ENCODE measurements at places on chromosomes 3 and 15. TPM values are rescaled to one million over a fixed set of nuclear protein-coding genes. Genes with fewer than 3 reads are reported as not detected.

Gene SH2D7
- total RNA-seq = not detected

Gene HYAL1
- 1.2 TPM for total RNA-seq

Gene WWTR1
- 130 TPM for total RNA-seq

GRCh38 chr15:67180514-67181191 lies 73.8 kb downstream of the AAGAB start:
- DNase-seq = no peak

DNA sequence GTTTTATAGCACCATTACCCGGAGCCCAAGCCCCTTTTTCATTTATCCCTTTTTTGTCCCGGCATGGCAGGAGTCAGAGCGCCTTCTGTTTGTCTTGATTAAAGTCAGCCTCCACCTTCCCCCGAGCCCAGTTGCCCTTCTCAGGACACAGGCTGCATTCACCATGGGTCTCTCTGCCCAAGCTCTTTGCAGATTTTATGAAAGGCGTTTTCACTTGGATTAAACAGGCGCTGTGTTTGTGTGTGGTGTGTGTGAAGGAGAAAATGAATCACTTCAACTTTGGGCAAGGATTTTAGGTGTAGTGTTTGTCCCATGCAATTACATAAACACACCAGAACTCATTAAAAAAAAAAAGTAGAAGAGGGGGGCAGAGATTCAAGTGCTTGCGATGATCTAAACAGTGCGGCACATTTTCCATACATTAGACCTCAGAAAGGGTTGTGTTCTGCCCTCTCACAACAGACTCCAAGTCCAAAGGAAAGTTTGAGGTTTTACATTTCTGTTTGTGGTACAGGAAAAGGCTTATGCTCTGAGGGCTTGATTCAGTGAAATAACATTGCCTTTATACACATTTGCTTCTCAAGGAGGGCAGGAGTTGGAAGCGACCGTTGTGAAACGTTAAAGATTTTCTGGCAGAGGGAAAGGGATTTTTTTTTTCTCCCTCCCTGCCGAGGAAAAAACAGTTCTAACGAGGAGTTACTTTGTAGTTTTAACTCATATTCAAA lies 14.5 kb upstream of the IL16 start:
- no peak for DNase-seq

DNA sequence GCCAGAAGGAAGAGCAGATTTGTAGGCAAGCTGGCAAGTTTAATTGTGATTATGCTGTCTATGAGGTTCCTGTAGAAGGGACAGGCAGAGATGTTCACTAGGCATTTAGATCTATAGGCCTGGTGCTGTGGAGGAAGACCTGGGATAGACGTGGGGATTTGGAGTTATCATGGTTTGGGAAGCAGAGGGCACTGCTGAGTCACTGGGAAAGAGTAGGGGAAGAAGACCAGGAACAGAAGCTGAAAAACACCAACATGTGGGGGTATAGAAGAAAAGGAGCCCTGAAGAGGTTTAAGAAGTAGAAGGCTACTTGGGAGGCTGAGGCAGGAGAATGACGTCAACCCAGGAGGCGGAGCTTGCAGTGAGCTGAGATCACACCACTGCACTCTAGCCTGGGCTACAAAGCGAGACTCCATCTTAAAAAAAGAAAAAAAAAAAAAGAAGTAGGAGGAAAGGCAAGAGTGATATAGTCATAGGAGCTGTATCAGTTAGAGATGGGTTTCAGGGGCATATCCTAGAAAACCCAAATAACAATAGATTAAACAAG lies 19.3 kb downstream of the GRK7 start:
- DNase-seq = no peak

DNA sequence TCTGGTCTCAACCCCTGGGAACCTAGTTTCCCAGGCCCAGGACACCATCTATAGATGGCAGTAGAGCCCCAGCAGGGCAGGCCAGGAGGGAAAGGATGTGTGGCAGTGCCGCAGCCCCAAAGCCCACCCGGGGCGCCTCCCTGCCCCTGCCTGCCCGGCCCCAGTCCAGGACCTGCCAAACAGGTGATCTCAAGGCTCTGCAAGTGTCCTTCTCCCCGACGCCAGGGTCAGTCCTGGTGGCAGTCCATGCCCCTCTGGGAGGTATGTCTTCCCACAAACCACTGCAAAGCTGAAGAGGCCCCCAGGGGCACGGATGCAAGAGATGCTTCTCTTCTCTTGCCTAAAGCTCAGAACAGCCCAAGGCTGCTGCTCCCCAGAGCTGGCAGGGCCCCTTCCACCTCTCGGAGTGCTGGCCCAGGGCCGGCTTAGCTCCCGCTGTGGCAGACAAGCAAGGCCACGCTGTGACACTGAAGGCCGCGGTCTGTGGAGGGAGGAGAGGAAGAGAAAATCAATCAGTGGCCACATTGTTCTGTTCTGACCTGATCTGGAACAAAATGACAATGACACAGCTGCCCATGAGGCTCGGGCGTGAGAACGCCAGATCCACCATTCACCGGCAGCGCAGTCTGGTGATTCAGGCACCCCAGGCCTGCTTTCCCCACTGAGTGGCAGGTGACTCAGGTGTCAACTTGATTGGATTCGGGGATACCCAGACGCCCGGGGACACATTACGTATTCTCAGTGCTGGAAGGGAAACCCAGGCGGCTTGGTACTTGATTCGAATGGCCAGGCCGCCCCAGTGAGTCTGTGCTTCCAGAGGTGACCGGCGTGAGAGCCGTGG lies 34.0 kb downstream of the KLHL25 start:
- no peak for DNase-seq

DNA sequence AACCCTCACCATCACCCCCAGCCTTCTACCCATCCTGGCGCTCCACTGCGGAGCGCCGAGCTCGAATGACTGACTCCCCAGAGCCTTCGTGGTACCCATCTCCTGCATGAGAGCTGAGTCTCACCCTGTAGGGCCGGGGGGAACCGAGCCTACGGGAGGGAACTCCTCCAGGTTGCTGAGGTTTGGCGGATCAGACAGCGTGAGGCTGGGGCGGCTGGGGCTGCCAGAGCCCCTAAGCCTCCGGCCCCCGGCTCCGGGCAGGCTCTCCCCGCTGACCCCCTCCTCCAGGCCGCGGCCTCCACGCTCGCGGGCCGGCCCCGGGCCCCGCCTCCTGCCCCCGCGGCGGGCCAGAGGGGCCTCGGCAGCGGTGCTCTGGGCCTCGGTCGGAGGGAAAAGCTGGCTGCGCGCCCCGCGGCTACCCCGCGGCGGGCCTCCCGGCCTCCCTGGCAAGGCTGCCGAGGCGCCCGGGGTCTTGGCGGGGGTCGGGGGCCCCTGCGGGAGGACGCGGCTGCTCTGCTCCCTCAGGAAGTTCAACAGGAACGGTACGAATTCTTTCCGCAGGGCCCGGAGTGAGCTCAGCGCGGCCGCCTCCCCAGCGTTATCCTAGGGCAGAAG lies 643 bp downstream of the CDAN1 start:
- DNase-seq = no peak

DNA sequence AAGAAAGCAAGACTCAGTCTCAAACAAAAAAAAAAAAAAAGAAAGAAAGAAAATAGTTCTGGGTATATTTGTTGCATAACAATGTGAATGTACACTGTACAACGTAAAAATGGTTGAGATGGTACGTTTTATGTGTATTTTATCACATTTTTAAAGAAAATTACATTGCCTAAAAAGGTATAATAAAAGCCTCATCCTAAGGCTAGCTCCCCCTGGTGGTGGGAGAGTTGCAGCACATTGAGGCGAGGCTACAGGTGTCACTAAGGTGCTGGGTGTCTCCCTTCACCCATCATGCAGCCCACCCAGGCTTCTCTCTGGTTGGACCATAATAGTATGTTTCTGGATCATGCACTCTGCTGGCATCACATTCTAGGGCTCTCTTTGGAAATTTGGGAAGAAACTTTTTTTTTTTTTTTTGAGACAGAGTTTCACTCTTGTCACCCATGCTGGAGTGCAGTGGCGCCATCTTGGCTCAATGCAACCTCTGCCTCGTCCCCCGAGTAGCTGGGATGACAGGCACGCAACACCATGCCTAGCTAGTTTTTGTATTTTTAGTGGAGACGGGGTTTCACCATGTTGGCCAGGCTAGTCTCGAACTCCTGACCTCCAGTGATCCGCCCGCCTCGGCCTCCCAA lies 12.4 kb upstream of the RAB11A start:
- DNase-seq = peak; percentile 37

DNA sequence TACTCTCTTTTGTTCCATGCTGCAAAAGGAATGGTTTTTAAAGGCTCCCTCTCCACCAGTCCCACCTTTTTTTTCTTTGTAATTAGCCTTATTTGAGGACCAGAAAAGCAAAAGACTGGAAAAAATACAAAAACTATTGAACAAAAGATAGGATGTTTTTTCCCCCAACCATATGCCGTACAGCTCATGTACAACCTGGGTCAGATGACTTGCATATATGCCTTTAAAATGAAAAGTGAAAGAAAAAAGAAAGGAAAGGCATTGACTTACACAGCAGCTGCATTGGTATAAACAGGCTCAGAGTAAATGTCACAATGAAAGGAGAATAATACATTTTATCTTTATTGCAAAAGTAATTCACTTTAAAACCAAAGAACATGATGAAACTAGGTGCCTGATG lies 69.5 kb upstream of the CMC1 start:
- DNase-seq = no peak

DNA sequence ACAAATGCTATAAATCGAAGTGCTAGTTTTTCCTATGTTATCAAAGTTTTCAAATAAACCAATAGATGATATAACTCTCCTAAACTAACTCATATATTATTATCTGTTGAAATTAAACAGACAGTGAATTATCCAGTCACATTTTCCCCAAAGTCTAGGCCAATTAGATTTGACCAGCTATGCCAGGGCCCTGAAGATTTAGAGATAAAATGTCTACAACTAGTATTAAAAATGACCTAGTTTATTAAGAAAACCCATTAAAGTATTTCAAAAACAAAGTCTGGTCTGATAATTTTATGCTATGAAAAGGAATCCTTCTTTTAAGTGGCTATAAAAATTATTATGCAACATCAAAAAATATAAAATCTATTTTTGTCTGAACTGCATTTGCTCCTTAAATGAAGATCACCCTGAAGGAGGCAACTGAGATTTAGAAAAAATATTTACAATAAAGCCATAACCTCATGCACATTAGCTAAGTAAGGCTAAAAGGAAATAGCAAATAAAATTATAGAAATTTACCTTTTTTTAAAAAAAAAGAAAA lies 83.4 kb upstream of the MEX3B start:
- DNase-seq = no peak

DNA sequence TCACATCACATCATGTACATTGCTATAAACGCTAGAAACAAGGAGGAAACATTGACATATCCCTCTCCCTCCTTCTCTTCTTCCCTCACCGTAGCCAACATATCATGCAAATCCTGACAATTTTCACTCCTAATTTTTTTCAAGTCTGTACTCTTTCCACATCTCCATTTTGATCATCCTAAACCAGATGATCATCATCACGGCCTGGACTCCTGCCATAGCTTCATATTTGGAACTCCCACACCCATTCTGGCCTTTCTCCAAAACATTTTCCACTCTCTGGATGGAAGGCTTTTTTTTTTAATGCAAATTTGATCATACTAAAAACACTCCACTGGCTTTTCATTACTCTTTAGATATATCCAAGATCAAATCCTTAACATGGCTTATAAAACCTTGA lies 248.0 kb upstream of the CNTN3 start:
- no peak for DNase-seq

DNA sequence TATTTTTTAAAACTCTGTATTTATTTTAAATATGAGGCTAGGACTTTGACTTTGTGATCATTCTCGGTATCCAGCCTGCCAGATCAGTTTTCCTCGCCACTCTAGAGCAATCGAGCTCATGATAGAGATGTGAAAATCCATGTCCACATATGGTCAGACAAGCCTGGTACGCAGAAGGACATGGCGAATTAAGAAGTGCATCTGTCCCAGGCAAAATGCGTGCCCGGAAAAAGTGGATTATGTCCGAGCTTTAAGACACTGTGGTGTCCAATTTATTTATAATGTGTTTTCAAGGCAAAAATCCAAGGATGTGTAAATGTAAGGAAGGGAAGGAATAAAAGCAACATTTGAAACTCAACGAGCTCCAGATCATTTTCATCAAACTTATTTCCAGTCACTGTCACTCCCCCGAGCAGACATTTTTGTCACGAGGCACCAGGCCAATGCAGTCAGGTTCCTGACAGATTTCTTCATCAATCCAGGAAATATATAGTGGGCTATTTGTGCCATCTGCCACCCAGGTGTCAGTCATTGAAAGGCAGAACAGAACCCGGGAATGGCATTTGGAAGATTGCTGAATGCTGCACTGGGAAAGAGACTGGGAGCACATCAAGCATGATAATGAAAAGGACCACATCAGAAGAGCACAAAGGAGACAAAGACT lies 825.7 kb downstream of the SQOR start:
- DNase-seq = no peak

GRCh38 chr3:194137008-194137505 lies 1.1 kb downstream of the HES1 start:
- no peak for DNase-seq

DNA sequence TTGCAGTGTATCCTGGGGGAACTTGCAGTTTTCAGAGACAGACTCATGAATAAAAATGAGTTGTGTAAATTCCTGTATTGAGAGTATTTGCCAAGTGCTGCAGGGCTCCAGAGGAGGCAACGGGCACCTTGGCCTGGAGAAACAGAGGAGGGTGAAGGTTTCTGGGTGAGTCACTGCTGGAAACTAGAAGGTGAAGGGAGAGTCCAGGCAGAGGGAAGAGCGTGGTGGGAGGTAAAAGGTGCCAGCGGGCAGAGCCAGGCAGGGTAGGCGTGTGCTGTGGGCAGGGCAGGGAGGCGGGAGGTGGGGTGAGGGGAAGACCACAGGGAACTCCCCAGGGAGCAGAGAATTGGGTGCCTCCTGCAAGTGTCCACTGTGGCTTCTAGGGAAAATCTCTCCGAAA lies 120.8 kb downstream of the SLCO3A1 start:
- DNase-seq = peak; percentile 15
